ENCODE measurements at places on chromosomes 1 and 21.

- no peak for DNase-seq
Measured at GRCh38 chr1:238409932-238410331, 519.2 kb upstream of the ZP4 start.

- DNase-seq, result no peak
Measured at GRCh38 chr1:27285274-27285660, 36.7 kb upstream of the TMEM222 start.

DNA sequence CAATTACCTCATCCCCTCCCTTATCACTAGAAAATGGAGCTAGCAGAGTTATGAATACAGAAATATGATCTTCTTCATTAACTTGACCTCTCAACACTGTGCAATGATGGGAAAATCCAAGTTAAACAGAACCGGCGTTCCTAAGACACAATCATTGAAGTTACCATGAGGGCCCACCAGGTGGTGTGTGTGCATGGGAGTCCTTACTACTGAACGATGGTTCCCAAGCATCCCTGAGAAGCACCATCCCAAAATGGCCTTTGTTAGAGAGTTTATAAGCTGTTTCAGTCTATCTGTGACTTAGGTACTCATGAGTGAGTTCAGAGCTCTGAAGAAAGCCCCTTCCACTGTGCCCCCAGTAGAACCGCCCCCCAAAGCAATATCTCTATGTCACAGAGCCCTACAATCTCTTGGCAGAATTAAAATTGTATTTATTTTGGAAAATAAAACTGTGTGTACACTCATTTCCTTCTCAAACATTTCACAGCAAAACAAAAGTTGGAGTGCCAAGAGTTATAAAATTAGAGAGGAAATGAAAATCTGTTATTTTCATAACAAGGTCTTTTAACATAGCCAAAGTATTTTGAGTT is 56.8 kb downstream of the PLD5 start:
- DNase-seq, result peak; percentile 79

- DNase-seq, result no peak
Measured at GRCh38 chr1:159756397-159756796, 24.4 kb upstream of the DUSP23 start.

DNA sequence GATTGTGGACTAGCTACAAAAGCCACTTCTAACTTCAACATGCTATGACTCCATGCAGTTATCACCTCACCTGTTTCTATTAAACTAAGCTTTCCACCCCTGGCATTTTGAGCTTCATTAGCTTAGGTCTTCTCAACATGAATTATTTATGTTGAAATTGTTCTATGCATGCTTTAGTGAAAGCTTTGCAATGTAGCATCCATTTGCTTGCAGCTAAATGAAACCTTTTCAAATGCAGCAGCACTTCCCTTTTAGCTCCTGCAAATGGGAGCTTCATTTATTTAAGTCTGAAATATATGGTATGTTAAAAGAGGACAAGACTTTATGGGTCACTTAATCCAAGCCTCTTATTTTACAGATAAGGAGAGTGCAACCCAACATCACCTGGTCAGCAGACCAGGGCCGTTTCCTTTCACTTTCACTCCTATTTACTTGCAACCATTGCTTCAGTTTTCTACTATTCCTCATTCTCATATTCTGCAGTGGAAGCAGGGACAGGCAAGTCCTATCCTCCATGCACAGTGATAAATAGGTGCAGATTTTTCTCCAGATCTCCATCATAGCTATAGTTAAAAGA is 56.4 kb upstream of the SAMSN1 start:
- DNase-seq, result no peak

- no peak for DNase-seq
Measured at GRCh38 chr1:150703427-150703826, 6.5 kb upstream of the GOLPH3L start.

- no peak for DNase-seq
Measured at GRCh38 chr1:225879521-225880221, 2.5 kb downstream of the TMEM63A start.

DNA sequence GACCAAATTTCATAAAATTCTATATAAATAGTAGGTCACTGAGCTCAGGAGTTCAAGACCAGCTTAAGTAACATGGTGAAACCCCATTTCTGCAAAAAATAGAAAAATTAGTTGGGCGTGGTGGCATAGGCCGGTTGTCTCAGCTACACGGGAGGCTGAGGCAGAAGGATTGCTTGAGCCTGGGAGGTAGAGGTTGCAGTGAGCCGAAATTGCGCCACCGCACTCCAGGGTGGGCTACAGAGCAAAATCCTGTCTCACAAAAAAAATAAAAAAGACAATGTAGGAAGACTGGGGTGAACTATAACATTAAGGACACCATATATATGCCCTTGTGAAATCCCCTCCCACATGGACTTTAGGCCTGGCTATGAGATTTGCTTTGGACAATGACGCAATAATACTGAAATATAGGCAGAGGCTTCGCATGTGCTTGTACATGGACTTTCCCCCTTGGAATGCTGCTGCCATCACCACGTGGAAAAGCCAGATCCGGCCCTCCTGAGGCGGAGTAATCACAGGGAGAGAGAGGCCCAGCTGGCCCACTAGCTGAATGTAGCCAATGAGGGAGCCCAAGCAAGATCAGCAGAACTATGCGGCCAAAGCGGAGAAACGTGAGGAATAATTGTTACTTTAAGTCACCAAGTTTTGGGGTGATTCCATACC is 13.1 kb upstream of the USP1 start:
- no peak for DNase-seq

GRCh38 chr1:39379187-39379586 is 112.2 kb upstream of the BMP8A start:
- no peak for DNase-seq

- DNase-seq, result no peak
Measured at GRCh38 chr1:230189824-230190223, 122.8 kb downstream of the GALNT2 start.

DNA sequence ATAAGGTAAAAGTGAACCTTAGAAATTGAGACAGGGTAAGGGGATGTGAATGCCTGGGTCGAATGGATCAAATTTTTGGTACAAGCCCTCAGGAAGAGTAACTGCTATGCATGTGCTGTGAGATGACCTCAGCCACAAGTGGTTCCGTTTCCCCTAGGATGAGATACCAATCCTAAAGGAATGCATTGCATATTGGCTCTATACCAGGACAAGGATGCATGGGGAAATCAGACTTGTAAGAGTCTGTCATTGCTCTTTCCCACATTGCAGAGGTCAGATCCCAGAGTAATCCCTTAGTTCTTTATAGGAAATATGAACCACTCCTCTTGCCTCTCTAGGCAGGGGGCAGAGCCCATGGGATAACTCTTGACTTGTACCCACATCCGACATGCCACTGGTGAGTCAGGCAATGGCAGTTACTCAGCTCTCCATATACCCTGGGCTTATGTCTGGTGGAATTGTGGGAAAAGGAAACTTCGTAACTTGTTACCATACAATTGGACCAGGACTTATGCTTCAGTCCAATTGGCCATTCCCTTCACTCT is 428.3 kb upstream of the ZRANB2 start:
- DNase-seq, result no peak

DNA sequence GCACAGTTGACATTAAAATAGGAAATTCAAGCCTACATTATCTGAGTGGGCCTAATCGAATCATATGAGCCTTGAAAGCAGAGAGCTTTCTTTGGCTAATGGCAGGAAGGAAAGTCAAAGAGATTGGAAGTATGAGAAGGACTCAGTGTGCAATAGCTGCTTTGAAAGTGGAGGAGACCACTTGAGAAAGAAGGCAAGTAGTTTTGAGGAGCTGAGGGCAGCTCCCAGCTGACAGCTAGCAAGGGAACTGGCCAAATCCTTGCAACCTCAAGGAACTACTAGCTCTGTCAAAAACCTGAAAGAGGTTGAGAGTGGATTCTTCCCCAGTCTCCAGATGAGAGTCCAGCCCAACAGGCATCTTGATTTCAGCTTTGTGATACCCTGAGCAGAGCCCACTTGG is 149.0 kb upstream of the CACYBP start:
- DNase-seq, result no peak

GRCh38 chr1:71488555-71489252 is 407.9 kb upstream of the ZRANB2 start:
- DNase-seq, result no peak

DNA sequence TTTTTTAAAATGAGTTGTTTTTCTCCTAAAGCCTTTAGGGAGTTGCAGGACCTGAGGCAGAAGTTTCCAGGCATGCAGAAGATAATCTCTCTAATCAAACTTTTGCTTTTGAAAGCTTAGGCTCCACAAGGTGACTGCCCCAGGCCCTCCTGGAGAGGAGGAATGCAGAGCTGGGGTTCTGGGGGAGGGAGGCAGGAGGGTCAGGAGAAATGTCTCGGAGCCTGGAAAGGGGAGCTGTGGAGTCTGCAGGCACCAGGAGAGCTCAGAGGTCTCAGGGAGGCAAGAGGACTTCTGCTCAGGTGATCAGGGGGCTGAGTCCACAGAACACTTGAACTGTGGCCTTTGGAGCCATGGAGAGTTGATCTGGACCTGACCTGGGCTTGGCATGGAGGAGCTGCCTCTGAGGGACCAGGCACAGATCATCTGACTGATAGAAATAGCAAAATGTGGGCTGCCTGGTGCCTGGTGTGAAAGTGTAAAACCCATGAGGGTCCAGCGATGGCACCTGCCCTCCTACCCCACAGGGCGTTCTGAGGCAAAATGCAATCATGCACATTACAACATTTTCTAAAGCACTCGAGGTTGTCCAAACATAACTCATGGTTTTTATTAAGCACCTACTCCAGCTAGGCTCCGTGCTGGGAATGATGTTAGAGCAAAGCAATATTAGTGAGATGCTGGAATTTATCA is 10.0 kb upstream of the ABCG1 start:
- DNase-seq, result no peak

- peak; percentile 83 for DNase-seq
Measured at GRCh38 chr21:38733972-38734546, 71.7 kb upstream of the ETS2 start.

DNA sequence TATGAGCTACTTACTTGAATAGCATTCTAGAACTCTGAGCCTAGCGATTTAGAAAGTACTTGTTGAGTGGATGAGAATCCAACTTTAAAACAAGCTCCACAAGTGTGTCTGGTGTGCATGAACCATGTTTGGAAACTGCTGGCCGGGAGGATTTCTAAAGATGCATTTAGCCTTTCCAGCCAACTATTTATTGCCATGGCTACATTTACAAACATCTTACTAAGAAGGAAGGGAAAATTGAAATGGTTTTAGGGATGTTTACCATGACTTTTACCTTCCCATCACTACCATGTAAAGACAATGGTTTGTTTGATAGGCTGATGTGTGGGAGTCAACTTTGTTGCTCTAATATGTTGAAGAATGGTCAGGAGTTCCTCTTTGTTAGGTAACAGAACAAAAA is 37.7 kb upstream of the ARHGAP29 start:
- no peak for DNase-seq

DNA sequence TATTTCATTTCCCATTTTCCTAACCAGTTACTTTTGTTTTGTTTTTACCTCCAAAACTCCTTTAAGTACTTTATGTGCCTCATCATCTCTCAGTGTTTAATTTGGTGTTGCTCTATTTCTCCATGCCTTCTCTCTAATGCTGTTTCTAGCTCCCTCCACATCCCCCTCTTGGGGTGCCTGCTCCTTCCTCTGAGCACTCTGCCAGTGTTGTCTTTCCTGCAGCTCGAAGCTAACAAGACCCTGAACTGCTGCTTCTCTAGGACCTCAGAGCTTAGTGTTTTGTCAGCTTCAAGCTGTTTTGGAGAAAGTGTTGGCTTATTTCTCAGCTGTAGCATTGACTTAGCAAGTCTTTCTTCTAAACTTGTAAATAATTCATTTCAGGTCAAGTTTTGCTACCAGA is 290.6 kb downstream of the DPYD start:
- peak; percentile 24 for DNase-seq

DNA sequence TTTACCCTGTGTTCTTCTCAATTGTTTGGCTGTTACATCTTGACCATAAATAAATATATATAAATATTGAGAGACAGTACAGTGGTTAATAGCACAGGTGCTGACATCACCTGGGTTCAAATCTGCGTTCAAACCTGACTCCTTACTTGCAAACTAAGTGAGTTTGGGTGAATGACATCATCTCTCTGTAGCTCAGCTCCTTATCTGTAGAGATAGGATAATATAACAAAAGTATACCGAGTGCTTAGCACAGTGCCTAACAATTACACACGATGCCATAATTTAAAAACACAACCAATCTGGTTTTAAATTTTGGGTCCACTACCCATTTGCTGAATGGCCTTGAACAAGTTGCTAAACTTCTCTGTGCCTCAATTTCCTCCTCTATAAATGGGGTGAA is 86.6 kb downstream of the RRAGC start:
- DNase-seq, result no peak

DNA sequence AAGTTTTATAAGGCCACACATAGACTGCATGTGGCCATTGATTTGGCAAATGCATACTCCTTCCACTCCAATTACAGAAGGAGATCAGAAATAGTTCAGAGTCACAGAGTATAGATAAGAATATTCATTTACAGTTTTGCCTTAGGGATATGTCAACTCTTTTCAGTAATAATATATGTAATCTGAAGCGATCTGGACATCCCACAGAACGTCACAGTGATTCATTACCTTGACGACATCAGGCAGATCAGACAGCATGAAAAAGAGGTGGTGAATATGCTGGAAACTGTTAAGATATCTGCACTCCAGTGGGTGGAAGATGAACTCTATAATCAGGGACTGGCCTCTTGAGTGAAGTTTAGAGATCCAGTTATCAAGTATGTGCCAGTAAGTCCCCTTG is 240.4 kb downstream of the DPYD start:
- peak; percentile 31 for DNase-seq

- DNase-seq, result no peak
Measured at GRCh38 chr1:195981448-195982139, 626.6 kb downstream of the KCNT2 start.

DNA sequence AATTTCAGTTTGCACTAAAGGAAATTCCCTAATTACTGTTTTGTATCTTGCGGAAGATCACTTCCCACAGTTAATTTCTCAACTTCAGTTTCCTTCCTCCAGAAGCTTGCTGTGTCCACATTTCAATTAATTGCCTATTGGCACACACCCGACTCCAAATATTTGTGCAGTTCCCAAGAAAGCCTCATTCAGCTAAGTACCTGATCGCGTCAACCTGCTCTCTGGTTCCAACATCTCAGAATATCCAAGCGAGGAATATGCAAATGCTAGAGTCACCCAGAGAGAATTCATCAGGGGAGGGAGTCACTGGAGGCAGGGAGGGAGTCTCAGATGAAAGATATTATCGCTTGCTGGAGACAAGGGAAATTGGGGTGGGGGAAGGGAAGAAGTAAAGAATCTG is 351.3 kb downstream of the RRAGC start:
- DNase-seq, result no peak

DNA sequence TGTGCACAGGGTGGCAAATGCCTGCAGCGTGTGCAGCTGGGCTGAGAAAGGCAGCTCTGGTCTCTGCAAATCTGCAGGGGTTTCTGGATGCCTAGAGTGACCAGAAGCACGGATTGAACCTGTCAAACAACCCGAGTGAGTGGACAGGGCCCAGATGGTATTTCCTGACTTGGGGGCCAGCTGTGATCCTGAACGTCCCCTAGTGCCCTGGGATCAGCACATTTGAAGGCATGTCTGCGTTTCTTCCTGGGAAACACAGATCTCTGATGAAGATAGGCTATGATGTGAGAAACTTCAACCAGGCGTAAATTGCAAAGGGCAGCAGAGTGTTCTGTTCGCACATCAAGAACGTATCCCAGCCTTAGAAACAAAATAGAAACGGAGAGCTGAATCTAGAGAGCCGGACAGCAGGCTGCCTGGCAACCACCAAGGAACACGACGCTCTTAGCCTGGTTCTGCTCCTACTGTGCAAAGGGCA is 163.1 kb downstream of the KCNJ6 start:
- DNase-seq, result no peak

- no peak for DNase-seq
Measured at GRCh38 chr1:153705484-153705883, 22.4 kb upstream of the INTS3 start.

GRCh38 chr1:54172614-54173599 is 20.1 kb upstream of the CDCP2 start:
- DNase-seq, result no peak

GRCh38 chr1:204142032-204142974 is 9.5 kb downstream of the ETNK2 start:
- no peak for DNase-seq

Measured in BE2C (cell line).